ENCODE measurements at places on chromosomes 12 and 14. TPM values are rescaled to one million over a fixed set of nuclear protein-coding genes. Genes with fewer than 3 reads are reported as not detected.

DNA sequence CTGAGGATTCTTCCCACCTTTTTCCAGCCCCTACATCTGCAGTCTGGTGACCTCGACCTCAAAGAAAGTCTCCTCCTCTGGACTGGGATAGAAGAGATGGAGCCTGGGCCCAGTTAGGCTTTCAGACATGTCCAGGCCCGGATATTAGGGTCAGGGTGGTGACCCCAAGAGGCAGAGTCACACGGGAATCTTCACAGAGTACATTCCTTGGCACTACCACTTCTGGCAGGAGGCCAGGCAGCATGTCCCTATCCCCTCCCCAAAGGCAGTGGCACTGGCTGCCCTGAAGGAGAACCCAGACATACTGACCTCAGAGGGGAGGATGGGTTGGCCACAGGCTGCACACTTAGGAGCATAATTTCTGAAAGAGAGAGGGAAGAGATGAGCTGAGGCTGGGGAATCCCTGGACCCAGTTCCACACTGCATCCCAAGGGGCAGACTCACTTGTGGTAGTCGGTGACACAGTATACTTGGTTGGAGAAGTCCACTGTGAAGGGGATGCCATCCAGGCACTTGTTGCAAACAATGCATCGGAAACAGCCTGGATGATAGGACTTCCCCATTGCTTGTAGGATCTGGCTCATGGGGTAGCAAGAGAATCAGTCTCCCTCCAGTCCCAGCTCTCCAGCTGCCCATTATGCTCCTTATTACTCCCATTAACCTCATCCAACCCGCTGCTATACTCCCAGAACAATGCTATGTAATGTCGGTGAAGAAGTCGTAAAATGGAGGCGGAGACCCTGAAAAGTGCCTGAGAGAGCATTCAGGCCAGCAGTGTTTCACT lies 7.6 kb downstream of the AJUBA start:
- no peak for DNase-seq

GRCh38 chr14:71508901-71509300 lies 423.3 kb upstream of the RGS6 start:
- no peak for DNase-seq

GRCh38 chr12:65858831-65859230 lies 34.5 kb downstream of the HMGA2 start:
- DNase-seq, result no peak

GRCh38 chr14:92711976-92712653 lies 36.3 kb downstream of the LGMN start:
- DNase-seq, result no peak

GRCh38 chr12:79141776-79142175 lies 277.2 kb downstream of the SYT1 start:
- no peak for DNase-seq

GRCh38 chr12:65960820-65961189 lies 136.5 kb downstream of the HMGA2 start:
- DNase-seq, result no peak

DNA sequence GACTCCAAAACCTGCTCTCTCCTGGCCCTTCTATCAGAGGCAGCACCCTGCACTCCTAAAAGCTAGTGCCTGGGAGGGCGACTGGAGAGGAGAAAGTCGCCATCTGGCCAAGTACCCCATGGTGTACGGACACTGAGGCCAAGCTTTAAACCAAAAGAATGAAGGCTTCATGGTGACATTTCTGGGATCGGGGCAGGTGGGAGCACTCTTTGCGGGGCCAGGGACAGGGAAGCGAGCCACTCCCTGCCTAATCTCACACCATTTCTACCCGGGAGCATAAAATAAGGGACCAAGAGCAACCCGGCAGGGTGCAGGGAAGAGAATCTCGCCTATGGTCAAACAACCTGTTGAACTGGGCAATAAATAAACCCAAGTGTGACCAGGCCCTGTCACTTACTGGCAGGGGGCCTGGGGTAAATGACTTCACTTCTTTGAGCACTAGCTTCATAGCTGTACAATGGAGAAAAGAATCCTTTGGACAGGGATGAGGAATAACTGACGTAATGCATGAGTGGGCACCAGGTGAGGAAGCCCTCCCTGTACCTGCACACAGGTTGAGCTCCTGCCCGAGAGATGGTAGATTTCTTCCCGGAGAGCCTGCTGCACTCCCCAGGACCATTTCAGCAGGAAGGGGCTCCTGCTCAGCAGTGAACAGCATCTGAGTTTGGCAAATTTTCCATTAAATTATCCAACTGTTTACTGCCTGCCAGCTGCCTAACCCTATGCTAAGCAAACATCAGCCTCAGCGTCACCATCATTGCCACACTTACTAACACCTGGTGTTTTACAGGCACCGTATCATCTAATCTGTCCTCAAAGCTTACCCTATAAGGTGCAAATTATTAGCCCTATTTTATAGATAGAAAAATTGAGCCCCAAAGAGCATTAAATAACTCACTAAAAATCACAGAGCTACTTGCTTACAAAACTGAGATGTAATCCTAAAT lies 2.0 kb downstream of the SERPINA1 start:
- no peak for DNase-seq

- DNase-seq, result no peak
These were observed 13.7 kb downstream of the DPF3 start for GRCh38 chr14:72880164-72880563.

DNA sequence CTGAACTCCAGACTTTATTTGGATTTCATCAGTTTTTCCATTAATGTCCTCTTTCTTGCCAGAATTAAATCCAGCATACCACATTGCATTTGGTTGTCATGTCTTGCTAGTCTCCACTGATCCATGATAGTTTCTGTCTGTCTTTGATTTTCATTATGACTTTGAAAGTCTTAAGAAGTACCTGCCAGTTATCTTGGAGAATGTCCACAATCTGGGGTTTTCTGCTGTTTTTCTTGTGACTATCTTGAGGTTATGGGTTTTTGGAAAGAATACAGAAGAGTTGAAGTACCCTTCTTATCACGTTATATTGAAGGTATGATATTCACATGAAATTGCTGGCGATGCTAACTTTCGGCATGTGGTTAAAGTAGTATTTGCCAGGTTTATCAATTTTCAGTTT lies 282.3 kb upstream of the PRICKLE1 start:
- DNase-seq, result no peak

GRCh38 chr14:37278636-37279538 lies 81.2 kb downstream of the MIPOL1 start:
- no peak for DNase-seq

- DNase-seq, result no peak
These were observed 118.6 kb upstream of the SSTR1 start for GRCh38 chr14:38089123-38089522.

GRCh38 chr12:124823272-124823970 lies 40.2 kb downstream of the SCARB1 start:
- DNase-seq, result no peak

DNA sequence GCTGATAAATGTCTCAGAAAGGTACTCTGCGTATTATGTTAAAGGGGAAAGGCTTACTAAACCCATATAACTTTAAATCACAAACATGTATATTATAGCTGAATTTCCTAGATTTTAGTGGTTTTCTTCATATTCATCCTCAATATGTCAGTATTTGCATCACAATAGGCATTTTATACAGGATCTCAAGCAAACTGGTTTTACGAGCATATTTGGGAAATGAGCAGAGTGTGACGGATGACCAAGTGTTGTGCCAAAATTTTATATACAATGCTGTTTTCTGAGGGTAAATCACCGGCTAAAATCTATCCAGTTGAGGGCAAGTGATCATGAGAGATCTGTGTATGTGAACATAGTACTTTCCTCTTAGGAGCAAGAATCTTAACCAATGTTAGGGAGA lies 8.4 kb downstream of the CPM start:
- DNase-seq, result no peak

- DNase-seq, result no peak
These were observed 65.9 kb upstream of the CDKN3 start for GRCh38 chr14:54330876-54331275.

DNA sequence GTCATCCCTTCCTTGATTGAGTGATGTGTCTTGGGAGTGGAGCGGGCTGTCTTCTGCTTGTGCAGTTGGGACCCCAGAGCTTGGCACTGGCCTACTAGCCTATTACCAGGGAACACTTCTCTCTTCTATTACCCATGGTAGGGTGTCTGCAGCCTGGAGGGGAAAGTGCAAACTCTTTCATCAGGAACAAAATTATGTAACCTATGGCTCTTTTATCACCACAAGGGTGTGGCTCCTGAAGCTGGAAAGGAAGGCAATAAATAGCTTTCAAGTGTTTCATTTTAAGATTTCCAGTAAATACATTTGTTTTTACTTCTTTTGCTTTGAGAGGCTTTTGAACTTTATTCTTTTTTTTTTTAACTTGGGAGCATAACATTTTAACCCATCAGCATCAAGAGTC lies 349.7 kb upstream of the FAR2 start:
- no peak for DNase-seq

DNA sequence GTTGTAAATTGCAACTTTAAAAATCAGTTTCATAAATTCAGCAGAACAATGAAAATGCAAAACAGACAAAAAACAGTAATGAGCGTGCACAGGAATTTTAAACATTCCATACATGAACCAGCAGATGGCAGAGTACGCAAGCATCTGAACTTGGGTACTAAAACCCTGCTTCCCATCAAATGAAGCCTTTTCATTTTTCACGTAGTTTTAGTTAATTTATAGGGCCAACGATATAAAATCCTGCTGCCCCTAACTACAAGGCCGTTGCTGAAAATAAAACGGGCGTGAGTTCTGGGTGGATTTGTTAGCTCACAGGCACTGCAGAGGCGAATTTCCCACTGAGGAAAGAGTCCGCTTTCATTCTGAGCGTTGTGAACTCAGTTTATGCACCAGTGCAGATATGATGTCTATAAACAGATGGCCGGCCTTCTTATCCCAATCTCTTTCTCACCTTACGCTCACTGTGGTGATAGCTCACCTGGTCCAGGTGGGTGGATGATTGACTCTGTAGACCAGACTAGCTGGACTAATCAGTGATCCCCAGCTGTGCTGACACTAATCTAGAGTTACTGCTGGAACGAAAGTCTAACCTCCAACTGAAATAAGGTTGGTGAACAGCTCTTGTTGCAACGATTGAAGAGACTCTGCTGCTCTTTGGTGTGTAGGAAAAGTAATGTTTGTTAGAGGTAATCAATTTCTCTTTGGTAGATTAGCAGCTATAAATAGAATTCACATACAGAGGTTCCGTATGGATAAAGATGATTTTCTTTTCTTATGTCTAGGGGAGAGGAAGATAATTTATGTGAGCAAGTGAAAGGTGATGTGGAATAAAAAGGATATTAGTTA lies 89.2 kb downstream of the PDZRN4 start:
- no peak for DNase-seq

GRCh38 chr12:49121047-49121696 lies 10.0 kb downstream of the TUBA1B start:
- DNase-seq, result peak; percentile 31

- DNase-seq, result no peak
These were observed 13.0 kb downstream of the CDKL1 start for GRCh38 chr14:50383618-50384225.

GRCh38 chr12:116719731-116720528 lies 17.9 kb downstream of the SPRING1 start:
- DNase-seq, result no peak

GRCh38 chr12:77590306-77590705 lies 240.4 kb upstream of the NAV3 start:
- DNase-seq, result no peak

The TMEM30B gene
- 9.1 TPM for total RNA-seq

The LHX5 gene
- not detected for total RNA-seq

The HOTAIR gene
- total RNA-seq, result not detected

The PLD4 gene
- total RNA-seq, result 1.6 TPM

The IL23A gene
- 27.5 TPM for total RNA-seq

The TMTC3 gene
- 5.1 TPM for total RNA-seq

The NELL2 gene
- 147 TPM for total RNA-seq

The GPRC5D gene
- not detected for total RNA-seq

The C1QL4 gene
- not detected for total RNA-seq

The CFAP251 gene
- total RNA-seq, result 0.33 TPM

The SLC39A2 gene
- not detected for total RNA-seq

The LRTM2 gene
- not detected for total RNA-seq

Data from CD4-positive, alpha-beta T cell (primary cell).